ENCODE measurements at places on chromosomes 5 and 9.

DNA sequence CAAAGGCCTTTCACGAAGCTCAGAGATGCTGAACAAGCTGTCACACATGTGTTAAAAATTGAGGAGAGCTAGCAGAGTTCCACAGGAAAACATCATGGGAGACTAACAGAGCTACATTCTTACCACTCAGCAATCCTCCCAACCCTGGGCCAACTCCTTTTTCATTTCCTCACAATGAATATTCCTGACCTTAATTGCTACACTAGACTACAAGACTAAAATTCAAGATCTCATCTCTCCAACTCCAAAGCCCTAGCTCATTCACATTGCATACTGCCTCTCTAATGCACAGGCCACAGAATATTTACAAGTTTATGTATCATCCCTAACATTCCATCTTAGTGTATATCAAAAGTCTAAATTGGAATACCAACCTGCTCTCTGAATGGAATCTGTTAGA, 21.2 kb downstream of the ERMP1 start:
- DNase-seq, result no peak

DNA sequence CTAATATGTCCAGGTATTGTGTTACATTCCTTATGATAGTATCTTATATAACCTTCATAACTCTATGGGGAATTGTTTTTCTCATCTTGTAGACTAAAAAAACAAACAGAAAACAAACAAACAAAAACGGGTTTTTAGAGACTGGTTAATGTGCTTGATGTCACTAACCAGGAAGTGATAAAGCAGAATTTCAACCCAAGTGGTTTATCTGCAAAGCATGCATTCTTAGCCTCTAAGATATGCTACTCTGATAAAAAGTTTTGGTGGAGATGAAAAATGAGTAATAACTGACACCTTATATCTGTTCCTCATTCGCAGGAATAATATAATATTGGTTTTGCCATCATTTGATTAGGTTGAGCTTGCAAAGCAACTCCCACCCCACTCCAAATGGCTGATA, 53.4 kb downstream of the PUM3 start:
- DNase-seq, result no peak

- DNase-seq, result no peak
Measured at GRCh38 chr5:32991421-32991815, 280.3 kb downstream of the NPR3 start.

- no peak for DNase-seq
Measured at GRCh38 chr9:125183054-125183453, 6.5 kb downstream of the PPP6C start.

GRCh38 chr5:54317511-54318260, 7.3 kb upstream of the ARL15 start:
- DNase-seq, result no peak

DNA sequence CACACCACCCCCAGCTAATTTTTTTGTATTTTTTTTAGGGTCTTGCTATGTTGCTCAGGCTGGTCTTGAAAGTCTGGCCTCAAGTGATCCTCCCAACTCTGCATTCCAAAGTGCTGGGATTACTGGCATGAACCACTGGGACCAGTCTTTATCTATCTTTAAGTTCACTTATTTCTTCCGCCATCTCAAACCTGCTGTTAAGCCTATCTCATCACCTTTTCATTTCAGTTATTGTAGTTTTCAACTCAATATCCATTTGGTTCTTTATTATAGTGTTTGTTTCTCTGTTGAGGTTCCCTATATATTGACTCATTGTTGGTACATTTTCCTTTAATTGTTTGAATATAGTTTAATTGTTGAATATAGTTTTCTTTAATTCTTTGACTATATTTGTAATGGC, 48.1 kb downstream of the GALNT12 start:
- no peak for DNase-seq

DNA sequence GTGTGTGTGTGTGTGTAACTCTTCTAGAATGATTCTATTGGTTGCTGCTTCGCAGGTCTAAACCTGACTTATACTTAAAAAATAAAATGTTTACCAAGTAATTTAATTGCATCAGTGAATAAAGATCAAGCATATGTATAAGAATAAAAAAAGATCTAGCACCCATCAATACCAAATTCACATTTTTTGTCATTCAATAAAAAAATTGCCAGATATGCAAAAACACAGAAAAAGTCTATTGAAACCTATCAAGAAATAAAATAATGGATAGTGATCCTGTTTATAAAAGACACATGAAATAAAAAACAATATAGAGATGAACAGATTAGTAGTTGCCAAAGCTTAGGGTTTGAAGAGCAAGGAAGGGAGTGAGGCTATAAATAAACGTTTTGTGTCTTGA, 2095.0 kb upstream of the ACO1 start:
- DNase-seq, result no peak

GRCh38 chr9:21096172-21096900, 18.6 kb upstream of the IFNB1 start:
- DNase-seq, result peak; percentile 59

Data from DND-41 (cell line).